ENCODE measurements at places on chromosomes 4 and X. TPM values are rescaled to one million over a fixed set of nuclear protein-coding genes. Genes with fewer than 3 reads are reported as not detected.

The XAGE3 gene
- not detected for total RNA-seq

The SPACA5 gene
- total RNA-seq: not detected

- DNase-seq: no peak
Measured at GRCh38 chr4:186704057-186704456, 19.6 kb downstream of the FAT1 start.

- no peak for DNase-seq
Measured at GRCh38 chrX:119573222-119573621, 1.1 kb upstream of the UBE2A start.

DNA sequence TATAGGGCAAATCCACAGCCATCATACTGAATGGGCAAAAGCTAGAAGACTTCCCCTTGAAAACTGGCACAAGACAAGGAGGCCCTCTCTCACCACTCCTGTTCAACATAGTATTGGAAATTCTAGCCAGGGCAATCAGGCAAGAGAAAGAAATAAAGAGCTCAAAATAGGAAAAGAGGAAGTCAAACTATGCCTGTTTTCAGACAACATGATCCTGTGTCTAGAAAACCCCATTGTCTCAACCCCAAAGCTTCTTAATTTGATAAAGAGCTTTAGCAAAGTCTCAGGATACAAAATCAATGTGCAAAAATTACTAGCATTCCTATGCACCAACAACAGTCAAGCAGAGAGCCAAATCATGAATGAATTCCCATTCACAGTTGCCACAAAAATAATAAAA lies 160.3 kb downstream of the CXXC4 start:
- DNase-seq: no peak

The TMLHE gene
- total RNA-seq: 44.8 TPM
